ENCODE measurements at places on chromosomes 4 and X. TPM values are rescaled to one million over a fixed set of nuclear protein-coding genes. Genes with fewer than 3 reads are reported as not detected.

The BMP3 gene
- not detected for total RNA-seq

The REPS2 gene
- total RNA-seq = not detected

The CXCL5 gene
- total RNA-seq = not detected

The WDR17 gene
- total RNA-seq = 0.25 TPM

The SSX4B gene
- not detected for total RNA-seq

The ARHGAP36 gene
- total RNA-seq = not detected

The MXRA5 gene
- total RNA-seq = not detected

The CDKL2 gene
- total RNA-seq = 1.1 TPM

The CDS1 gene
- 0.08 TPM for total RNA-seq

The ADH4 gene
- total RNA-seq = not detected

The TLR2 gene
- total RNA-seq = 7.3 TPM

The RNF128 gene
- total RNA-seq = not detected

The CLGN gene
- 0.07 TPM for total RNA-seq

The SPANXA1 gene
- not detected for total RNA-seq
